ENCODE measurements at places on chromosomes 6 and 20. TPM values are rescaled to one million over a fixed set of nuclear protein-coding genes. Genes with fewer than 3 reads are reported as not detected.

Gene PKHD1
- not detected for total RNA-seq

Gene SLC17A9
- 16.6 TPM for total RNA-seq

Gene HLA-DOB
- 0.12 TPM for total RNA-seq

Gene POLR1H
- total RNA-seq = 34.8 TPM

Gene TCP11
- 0.25 TPM for total RNA-seq

Gene IMPG1
- total RNA-seq = 0.37 TPM

Gene TREML4
- total RNA-seq = not detected

Gene TCF15
- total RNA-seq = not detected

Gene SLC22A3
- total RNA-seq = 2.9 TPM

Gene GTSF1L
- total RNA-seq = not detected

Gene FAM217A
- total RNA-seq = not detected

Gene APOBEC2
- not detected for total RNA-seq

Gene SLC17A3
- not detected for total RNA-seq

Gene HAO1
- total RNA-seq = not detected

Gene SLC44A4
- total RNA-seq = not detected

Gene MOG
- total RNA-seq = not detected

Gene FAM209B
- total RNA-seq = not detected

Gene LCA5
- 6.7 TPM for total RNA-seq

Gene GPX5
- not detected for total RNA-seq
